ENCODE measurements at places on chromosomes 7 and 10.

- DNase-seq: no peak
Observed at GRCh38 chr7:117901089-117901797, 28.0 kb upstream of the CTTNBP2 start.

GRCh38 chr10:69180525-69181204 lies 631 bp downstream of the SUPV3L1 start:
- no peak for DNase-seq

DNA sequence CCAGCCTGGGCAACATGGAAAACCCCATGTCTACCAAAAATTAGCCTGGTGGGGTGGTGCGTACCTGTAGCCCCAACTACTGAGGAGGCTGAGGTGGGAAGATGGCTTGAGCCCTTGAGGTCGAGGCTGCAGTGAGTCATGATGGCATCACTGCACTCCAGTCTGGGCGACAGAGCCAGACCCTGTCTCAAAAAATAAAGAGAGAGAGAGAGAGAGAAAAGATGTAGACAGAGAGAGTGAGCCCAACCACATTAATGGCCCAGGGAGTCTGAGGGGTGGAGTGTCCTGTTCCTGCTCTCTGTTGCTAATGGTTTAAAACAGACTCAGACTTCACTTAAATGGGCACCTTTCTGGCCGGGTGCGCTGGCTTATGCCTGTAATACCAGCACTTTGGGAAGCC lies 455.7 kb upstream of the GALNT17 start:
- no peak for DNase-seq

- DNase-seq: peak; percentile 67
Observed at GRCh38 chr7:121107923-121108498, 119.5 kb downstream of the CPED1 start.

GRCh38 chr10:104043185-104043830 lies 42.4 kb downstream of the COL17A1 start:
- no peak for DNase-seq

DNA sequence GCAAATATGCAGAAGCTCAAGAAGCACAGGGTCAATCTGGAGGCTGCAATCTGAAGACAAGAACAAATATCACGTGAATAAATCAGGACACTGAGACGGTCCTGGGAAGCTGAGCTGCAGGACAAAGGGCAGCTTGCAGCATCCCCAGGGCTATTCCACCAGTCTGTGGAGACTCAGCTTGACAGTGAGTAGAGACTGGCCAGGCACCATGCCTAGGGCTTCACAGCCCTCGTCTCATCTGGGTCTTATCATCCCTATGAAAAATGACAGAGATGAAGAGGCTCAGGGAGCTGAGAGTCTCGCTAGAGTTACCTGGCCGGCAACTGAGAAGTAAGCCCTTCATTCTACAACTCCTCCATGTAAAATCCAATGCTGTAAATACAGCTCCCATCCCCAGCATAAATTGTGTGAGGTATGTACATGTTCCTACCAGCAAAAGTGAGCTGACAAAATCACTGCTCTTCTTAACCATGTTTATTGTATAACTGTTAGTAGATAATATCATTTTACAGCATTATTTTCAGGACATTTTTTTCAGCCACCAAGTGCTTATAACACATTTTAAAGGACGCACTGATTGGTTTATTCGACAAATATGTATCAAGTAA lies 186.6 kb upstream of the IGFBP3 start:
- no peak for DNase-seq

GRCh38 chr10:1413823-1414222 lies 323.5 kb downstream of the ADARB2 start:
- no peak for DNase-seq

DNA sequence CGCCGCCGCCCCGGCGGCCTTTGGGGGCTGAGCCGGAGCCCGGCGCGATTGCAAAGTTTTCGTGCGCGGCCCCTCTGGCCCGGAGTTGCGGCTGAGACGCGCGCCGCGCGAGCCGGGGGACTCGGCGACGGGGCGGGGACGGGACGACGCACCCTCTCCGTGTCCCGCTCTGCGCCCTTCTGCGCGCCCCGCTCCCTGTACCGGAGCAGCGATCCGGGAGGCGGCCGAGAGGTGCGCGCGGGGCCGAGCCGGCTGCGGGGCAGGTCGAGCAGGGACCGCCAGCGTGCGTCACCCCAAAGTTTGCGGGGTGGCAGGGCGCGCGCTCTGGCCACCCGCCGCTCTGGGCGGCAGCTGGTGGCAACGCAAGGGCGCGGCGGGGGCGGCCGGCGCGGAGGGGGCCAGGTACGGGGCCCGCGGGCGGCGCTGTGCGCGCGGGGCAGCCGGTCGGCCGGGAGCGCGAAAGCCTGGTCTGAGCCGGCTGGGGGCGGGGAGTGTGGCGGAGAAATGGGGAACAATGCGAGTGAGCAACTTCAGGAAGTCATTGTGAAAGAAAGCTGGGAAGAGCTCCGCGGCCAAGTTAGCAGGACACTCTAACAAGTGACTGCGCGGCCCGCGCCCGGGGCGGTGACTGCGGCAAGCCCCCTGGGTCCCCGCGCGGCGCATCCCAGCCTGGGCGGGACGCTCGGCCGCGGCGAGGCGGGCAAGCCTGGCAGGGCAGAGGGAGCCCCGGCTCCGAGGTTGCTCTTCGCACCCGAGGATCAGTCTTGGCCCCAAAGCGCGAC lies at the start of gene IKZF1:
IKZF1 (plus strand) TSS at position 588 of the 782 bp plus-strand sequence. CDS start 14,346 bp downstream, outside the sequence.
- no peak for DNase-seq

DNA sequence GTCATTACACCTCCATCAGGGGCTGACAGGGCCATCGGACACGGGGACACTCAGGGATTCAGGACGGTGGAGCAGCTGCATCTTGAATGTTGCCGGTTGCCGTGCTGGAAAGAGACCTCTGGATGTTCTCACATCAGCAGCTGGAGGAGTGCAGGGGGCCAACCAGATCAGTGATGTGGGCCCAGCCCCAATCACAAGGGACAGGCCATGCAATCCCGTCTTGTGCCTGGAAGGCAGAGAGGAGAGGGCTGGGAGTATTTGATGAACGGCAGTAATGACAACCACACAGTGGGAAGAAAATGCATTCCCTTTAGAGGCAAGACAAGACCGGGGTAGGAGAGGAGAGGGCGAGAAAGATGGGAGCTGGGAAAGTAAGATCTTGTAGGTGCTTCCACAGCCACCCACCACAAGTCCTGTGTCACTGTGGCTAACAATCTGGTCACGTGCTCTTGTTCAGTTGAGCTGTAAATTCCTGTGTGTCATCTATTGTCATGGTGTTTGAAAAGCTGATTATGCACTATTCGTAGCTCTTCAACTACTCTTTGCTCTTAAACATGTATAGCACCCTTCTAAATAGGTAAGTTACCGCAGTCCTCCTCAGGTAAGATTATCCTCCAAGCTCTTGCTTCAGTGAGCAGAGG lies 85.9 kb upstream of the LEP start:
- DNase-seq: no peak

GRCh38 chr7:2632733-2633537 lies 1.1 kb downstream of the TTYH3 start:
- DNase-seq: no peak

DNA sequence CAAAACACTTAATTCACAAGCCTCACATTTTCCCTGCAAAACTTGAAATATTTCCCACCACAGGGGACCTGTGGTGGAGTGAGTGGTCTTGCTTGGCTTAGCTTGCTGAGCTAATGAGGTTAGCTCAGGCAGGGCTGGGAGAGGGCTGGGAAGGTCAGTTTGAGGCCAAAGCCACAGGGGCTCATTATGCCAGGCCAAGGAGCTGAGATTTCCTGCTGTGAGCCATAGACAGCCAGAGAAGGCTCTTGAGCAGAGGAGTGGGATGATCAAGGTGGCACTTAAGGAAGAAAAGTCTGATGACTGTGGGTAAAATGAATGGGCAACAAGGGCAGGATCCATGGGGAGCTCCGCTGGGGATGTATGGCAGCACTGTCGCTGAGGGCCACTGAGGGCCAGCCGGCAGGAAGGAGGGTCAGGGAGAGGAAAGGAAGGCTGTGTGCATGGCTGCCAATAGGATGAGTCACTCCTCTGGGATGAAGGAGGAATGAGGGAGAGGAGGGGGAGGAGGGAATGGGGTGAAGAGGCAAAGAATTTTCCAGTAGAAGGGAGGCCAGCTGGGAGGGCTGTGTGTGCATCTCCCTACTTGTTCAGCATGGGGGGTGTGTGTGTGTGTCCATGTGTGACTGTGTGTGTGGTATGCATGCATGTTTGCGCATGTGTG lies 18.7 kb upstream of the ZNF488 start:
- no peak for DNase-seq

- DNase-seq: peak; percentile 99
Observed at GRCh38 chr7:32163141-32163806, 93.1 kb upstream of the PDE1C start.

DNA sequence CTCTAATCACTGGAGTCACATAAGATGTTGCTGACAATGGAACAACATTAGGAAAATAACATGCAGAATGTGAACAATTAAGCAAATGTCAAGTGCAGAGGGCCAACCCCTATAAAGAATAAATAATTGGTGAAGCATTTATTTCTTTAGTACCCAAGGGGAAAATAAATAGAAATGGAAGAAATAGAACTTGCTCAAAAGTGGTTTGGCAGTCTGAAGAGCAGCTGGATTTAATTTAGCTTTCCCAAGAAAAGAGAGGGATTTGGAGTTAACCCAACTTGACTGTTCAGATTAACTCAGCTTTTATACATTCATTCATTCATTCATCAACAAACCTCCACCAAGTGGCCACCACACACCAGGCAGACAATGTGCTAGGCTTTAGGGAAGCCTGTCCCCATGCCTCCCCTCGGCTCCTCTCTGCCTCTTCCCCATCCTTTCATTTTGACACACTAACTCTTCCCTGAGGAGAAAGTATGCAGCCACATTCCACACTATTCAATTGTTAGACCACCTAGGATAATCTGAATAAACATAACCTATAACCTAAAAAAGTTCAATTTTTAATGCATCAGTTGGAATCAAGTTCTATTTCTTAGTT lies 295.5 kb downstream of the AHR start:
- DNase-seq: no peak

- DNase-seq: no peak
Observed at GRCh38 chr7:124440081-124440480, 325.5 kb downstream of the GPR37 start.

- DNase-seq: no peak
Observed at GRCh38 chr7:52482076-52482475, 553.4 kb upstream of the POM121L12 start.

- no peak for DNase-seq
Observed at GRCh38 chr10:68784476-68784875, 42.9 kb upstream of the STOX1 start.

DNA sequence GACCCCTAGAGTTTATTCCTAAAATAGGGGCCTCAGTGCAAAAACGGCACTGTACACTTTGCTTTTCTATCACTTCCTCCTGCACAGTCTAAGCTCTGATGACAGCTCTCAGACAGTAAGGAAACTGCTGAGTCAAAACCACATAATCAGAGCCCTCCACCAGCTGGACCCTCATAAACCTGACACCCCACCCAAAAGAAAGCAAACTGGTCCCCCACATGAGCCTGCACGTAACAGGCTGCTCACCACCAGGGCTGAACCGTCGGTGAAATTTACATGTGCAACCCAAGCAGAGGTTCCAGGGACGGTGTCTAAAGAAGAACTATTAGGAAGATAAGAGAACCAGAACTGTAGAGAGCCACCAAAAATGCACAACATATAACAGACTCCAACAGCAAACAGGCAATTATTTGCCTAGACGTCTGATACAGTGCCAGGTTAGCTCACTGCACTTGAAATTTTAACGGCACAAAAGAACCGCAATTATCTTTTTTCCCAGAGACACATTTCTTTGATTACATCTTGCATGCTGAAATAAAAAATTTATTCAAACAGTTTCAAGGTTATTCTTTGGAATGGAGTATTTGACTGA lies 19.6 kb downstream of the SGMS1 start:
- DNase-seq: no peak

DNA sequence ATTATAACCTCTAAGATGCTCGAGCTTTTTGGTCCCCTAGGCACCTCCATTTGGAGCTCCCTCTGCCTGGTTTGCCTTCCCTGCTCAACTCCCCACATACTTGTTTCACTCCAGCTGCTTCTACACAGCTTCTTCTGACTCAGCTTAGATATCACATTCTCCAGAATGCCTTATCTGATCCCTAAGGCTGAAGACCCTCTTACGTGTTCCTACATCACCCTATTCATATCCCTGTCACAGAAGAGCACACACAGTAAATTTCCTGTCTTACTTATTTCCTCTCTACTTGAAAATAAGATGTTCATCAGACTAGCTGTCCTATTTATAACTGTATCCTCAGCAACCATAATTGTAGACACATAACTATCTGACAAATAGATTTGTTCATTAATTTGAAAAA lies 61.3 kb upstream of the RNF148 start:
- no peak for DNase-seq

DNA sequence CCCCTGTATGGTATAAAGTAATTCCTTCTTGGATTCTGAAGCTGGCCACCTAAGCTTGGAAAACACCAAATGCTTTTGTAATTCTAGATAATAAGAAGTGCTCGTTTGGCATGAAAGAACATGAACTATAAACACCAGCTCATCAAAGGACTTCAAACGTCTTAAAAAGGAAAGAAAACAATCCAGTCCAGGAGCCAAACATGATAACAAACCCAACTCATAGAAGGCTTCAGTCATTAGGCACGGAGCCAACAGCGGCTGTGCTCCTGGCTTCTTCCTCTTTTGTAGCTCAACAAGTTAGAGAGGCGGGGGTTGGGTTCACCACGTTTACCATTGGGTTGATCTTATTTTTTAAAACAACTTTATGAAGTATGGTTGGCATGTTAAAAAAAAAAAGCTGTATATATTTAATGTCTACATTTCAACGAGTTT lies 56.4 kb upstream of the ECHDC3 start:
- peak; percentile 76 for DNase-seq

DNA sequence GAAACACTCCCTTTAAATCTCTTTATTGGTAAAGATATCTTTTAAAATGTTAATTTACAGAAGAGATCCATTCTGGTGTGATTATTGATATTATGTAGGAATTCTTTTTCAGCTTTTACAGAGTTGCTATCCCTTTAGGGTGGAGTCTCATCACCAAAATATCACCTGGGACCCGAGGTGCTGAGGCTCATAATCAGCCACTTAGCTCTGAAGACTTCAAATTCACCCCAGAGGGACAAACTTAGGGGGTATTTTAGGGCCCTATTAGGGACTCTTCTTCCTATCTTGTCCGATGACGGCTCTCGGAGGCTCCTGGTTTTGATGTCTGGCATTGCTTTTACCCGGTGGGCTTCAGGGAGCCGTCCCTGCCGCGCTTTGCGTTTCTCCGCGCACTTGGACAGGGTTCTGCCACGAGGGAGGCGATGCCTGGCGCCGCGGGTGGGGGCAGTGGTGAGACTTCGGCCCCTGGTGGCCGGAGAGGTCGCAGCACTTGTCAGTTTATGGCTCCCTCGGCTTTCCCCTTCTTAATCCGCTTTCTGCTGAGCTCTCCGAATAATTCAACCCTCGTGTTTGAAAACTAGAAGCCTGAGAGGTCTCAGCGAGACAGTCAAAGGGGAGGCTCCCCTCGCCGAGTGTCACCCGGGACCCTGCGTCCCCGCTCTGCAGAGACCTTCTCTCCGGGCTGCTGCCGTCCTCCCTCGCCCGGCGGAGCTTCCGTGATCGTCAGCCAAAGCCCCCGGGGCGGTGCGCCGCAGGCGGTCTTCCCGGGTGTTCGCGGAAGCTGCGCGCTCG lies 27.8 kb downstream of the RBM20 start:
- no peak for DNase-seq

All from NCI-H446 (cell line).